B cell (primary cell): ENCODE measurements at places on chromosomes 3 and 15. TPM values are rescaled to one million over a fixed set of nuclear protein-coding genes. Genes with fewer than 3 reads are reported as not detected.

The SLC6A20 gene
- polyA plus RNA-seq = not detected in 2 replicates

The NRG4 gene
- not detected in 2 replicates for polyA plus RNA-seq

The CD276 gene
- polyA plus RNA-seq = not detected in 2 replicates

The TRAK1 gene
- polyA plus RNA-seq = 66.0 and 71.3 TPM in 2 replicates

The SNTN gene
- polyA plus RNA-seq = not detected in 2 replicates

The ACSBG1 gene
- polyA plus RNA-seq = 0.03 and 0.10 TPM in 2 replicates

The BUB1B gene
- polyA plus RNA-seq = 0.70 and 0.78 TPM in 2 replicates

The FAM43A gene
- 9.5 and 17.1 TPM in 2 replicates for polyA plus RNA-seq

The NANOGP8 gene
- polyA plus RNA-seq = 0.18 TPM in 1 of 2 replicates, not detected in the other

The ATRIP gene
- 10.5 and 12.6 TPM in 2 replicates for polyA plus RNA-seq

The DUOXA2 gene
- not detected in 2 replicates for polyA plus RNA-seq

The SEC22A gene
- polyA plus RNA-seq = 12.7 and 15.6 TPM in 2 replicates

The GOLGA6L7 gene
- polyA plus RNA-seq = not detected in 2 replicates

The TEX55 gene
- polyA plus RNA-seq = not detected in 2 replicates

The TUBGCP4 gene
- 9.4 and 10.0 TPM in 2 replicates for polyA plus RNA-seq

The STRC gene
- polyA plus RNA-seq = 1.3 and 1.7 TPM in 2 replicates

The AGBL1 gene
- polyA plus RNA-seq = not detected in 2 replicates

The PYGO1 gene
- not detected in 2 replicates for polyA plus RNA-seq

The FBXL2 gene
- not detected in 2 replicates for polyA plus RNA-seq

The TUSC7 gene
- not detected in 2 replicates for polyA plus RNA-seq

The SNX22 gene
- polyA plus RNA-seq = 196 and 305 TPM in 2 replicates
